ENCODE measurements at places on chromosomes 3 and 15.
A peak's percentile ranks its signal among the peaks of the same experiment; 100 is the strongest.

DNA sequence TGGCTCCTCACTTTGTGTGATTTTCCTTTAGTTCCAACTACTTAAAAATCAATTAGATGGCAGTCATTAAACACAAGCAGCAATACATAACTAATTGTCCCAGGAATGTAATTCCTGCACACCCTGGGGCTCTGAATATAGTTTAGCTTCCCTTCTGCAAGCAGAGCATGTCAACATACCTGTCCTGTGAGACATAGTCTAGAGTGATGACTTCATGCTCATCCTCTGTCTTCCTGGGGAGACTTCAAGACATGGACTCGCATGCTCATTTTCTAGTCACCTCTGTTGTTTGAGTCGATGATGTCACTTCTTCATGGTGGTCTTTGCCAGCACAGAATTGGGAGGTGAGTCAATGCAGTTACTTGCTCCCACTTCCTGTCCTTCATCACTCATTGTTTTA is 15.7 kb downstream of the C3orf52 start:
- DNase-seq: peak; percentile 30

DNA sequence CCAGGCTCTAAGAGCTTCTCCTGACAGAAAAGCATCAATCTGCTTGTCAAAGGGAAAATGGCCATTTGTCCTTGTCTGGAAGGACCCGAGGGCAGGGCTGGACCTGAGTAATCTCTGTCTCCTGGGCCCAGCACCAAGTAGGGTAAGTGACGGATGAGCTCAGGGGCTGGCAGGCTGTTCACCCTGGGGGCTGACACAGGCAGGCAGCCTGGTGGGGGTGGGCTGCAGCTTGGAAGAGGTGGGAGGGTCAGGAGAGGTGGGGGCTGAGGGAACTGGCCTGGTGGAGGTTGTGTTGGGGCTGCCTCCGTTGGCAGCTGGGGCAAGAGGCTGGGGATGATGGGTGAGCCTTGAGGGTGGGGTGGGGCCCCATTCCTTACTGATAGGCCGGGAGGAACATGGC is 42.3 kb upstream of the ADPGK start:
- DNase-seq: no peak

DNA sequence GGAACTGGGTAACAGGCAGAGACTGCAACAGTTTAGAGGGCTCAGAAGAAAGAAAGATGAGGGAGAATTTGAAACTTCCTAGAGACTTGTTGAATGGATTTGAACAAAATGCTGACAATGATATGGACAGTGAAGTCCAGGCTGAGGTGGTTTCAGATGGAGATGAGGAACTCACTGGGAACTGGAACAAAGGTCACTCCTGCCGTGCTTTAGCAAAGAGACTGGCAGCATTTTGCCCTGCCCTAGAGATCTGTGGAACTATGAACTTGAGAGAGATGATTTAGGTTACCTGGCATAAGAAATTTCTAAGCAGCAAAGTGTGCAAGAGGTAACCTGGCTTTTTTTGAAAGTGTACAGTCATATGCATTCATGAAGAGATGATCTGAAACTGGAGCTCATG is 11.7 kb downstream of the EIF5A2 start:
- DNase-seq: no peak

GRCh38 chr3:139679220-139679775 is 1.5 kb upstream of the NMNAT3 start:
- no peak for DNase-seq

DNA sequence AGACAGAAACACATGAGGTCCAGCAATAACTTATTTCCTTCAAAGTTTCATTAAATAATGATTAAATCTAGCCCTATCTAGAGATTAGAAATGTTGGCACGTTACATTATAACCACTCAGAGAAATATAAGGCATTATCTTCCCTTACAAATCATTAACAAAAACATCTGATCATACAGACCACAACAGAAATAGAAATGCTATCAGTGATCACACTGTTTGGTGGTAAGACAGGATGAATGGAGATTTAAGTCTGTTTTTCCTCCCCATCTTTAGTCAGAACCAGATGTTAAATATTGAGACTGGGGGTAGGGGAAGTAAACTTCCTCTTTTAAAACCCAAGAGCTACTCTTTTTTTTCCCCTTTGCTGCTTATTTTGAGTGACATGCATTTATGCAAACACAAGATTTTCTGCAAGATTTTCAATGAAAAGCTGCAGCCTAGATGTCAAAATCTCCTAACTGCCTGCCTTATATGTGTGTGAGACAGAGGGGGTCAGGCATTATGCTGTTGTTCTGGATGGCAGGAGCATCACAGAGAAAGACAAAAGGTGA is 70.4 kb downstream of the CBLB start:
- DNase-seq: no peak

DNA sequence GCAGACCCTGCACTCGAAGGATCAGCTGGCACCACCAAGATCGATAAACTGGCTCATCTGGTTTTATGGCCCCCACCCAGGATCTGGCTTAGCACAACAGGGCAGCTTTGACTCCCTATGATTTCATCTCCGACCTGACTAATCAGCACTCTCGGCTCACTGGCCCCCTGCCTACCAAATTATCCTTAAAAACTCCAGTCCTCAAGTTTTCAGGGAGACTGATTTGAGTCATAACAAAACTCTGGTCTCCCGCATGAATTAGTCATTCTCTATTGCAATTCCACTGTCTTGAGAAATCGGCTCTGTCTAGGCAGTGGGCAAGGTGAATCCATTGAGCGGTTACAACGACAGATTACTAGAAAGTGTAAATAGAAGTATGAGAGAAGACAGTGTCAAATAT is 521.9 kb upstream of the RGMA start:
- DNase-seq: no peak

DNA sequence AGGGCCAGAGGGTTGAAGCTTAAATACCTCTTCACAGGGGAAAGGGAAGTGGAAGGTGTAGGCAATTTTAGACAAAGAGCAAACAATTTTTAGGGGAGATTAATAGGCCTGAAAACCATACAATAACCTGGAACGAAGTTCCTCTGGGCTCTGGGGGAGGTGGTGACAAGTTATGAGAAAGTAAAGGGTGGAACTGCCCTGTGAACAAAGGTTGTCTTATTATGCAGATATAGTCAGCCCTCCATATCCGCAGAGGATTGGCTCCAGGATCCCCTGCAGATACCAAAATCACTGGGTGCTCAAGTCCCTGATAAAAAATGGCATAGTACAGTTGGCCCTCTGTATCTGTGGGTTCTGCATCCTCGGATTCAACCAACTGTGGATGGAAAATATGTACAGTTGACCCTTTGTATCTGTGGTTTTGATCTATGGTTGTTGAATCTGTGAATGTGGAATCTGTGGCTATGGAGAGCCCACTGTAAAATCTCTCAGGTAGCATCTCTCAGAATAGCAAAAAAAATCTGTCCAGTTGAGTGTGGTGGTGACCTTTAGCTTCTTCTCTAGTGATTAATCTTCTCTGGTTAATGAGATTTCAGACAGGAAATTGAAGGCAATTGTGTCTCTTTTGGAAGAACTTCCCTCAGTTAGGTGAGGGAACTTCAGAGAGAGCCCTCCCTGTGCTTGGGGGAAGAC is 40.2 kb downstream of the CLEC3B start:
- DNase-seq: peak; percentile 54

DNA sequence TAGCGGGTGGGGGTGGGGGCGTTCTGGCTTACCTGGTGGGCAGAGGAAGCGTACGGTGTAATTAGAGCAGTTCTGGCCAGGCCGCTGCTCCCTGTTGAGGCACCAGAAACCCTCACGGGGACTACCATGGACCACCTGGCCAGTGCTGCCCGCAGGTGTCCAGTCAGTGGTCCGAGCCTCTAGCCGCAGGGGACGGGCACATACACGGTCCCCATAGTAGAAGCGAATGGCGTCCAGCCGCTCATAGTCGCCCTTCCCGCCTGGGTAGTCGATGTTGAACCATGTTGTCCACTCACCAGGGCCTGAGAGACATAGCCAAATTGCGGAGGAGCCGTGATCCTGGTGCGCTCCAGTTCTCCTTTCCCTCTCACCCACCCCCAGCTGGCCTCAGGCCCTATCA is 4.5 kb downstream of the CILP start:
- no peak for DNase-seq

GRCh38 chr3:156300929-156301840 is 180.8 kb downstream of the KCNAB1 start:
- no peak for DNase-seq

DNA sequence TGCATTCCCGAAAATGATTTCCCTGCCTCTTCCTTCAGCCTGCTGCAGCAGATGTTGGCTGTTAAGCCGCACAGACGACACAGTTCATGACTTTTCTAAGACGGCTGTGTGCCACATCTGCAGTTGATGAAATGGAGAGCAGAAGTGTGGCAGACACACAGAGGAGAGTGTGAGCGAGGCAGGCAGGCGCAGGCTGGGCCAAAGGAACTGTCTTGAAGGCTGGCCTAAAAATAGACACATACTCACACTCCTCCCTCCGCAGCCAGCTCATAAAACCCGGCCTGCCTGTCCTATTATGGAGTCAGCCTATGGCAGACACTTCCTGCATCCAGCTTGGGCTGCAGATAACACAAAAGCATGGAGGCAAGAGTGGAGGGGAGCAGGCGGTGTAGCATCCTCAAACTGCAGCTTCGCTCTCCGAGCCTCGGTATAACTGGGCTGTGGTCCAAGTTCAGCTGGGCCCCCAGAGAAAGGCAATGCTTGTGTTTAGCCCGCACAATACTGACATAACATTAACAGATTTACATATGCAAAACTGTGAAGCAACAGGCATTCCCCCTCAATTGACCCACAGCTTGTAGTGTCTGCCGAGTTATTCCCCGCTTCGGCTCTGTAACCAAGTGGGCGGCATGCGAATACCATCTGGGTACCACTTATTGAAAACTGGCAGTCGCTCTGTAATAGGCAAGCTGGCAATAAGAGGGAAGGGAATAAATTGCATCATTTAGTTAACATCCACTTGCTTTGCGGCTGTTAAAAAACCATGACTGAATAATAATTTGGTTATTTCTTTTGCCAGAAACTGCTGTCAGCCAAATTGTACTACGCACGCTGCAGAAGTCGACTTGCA is 40.8 kb downstream of the FOXP1 start:
- DNase-seq: peak; percentile 82

GRCh38 chr15:69119001-69119400 is 41.4 kb upstream of the GLCE start:
- no peak for DNase-seq

DNA sequence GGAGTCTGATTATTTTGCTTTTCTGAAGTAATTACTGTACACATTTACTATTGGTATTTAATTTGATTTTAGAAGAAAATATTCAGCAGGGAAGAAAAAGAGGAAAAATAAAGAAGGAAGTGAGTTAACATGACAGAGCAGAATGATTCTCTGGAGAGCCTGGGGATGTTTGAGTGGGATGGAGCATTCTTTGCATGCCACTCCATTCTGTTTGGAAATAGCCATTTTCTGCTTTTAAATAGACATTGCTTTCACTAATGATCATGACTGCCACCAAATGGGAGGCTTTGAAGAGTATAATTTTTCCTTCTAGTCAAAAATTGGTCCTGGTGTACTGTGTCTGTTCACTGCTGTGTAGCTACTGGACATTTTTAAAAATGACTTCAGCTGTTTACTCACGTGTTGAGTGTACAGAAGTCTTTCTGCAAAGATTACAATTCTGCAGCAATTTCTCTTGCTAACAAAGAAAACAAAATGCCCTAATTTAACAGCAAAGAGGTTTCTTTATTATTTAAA is 196.1 kb downstream of the RYR3 start:
- no peak for DNase-seq

DNA sequence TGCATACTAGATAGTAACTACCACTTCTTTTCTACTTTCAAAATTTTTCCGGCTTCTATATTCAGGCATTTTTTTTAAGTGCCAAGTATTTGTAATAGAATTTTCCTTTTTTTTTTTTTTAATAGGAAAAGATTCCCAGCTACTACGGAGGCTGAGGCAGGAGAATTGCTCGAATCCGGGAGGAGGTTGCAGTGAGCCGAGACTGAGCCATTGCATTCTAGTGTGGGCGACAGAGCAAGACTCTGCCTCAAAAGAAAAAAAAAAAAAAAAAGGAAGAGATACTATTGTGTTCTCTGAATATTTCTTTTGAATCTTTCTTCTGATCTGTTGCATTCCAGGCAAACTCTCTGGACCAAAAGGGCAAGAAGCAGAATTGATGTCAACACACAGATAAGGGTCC is 557.3 kb downstream of the FGF12 start:
- DNase-seq: no peak

- no peak for DNase-seq
Measured at GRCh38 chr3:4270720-4271119, 32.4 kb upstream of the SETMAR start.

- DNase-seq: no peak
Measured at GRCh38 chr15:71648095-71648494, 162.3 kb upstream of the NR2E3 start.

DNA sequence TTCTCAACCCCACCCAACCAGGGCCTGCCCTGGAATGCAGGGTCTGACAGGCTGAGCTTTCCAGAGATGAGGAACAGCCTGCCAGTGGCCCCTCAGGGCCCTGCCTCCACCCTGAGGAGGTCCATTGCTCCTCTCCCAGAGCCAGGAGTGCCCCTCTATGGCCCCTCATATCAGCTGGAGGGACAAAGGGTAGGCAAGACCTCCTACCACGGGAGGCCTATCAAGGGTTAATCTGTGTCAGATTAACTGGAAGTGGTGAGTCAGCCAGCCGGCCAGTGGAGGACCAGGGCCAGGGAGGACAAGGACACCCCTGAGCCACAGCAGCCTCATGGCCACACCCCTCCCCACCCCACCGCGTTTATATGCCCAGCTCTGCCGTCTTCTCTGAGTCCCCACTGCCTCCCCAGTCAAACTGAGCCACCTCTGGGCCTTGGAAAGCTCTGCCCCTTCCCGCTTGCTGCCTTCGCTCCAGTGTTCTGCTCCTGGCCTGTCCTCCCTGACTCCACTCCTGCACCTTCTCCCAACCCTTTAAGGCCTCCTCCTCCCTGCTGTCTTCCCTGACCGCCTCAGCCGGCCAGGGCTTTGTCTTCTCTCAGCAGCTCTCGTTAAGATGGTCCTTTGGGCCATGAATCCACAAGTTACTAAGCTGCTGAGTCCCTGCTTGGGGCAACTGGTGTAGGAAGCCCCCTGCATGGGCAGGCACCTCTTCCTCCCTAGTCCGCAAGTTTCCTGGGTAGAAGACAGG is 6.5 kb downstream of the CCDC33 start:
- peak; percentile 39 for DNase-seq
